M059J (cell line): ENCODE measurements at places on chromosomes 12 and 14. TPM values are rescaled to one million over a fixed set of nuclear protein-coding genes. Genes with fewer than 3 reads are reported as not detected.

LTB4R gene
- total RNA-seq, result 0.98 and 1.9 TPM in 2 replicates

MBD6 gene
- 5.0 and 18.2 TPM in 2 replicates for total RNA-seq

DMAC2L gene
- total RNA-seq, result 5.5 and 16.8 TPM in 2 replicates

- no peak for DNase-seq
Measured at GRCh38 chr12:15707516-15708199, 81.5 kb downstream of the EPS8 start.

- DNase-seq, result peak; percentile 98
Measured at GRCh38 chr14:22614240-22614799, 16.2 kb downstream of the ABHD4 start.

GRCh38 chr14:50528000-50528399 is 4.4 kb downstream of the MAP4K5 start:
- peak; percentile 61 for DNase-seq

GRCh38 chr14:58641509-58641908 is 3.7 kb downstream of the DACT1 start:
- DNase-seq, result no peak

- DNase-seq, result peak; percentile 45
Measured at GRCh38 chr12:88579601-88580050, 645 bp downstream of the KITLG start.

- peak; percentile 84 for DNase-seq
Measured at GRCh38 chr14:67680121-67680602, 5.7 kb upstream of the VTI1B start.
